Sigmoid colon (tissue), 7 donors: ENCODE measurements at places on chromosomes 4 and X. TPM values are rescaled to one million over a fixed set of nuclear protein-coding genes. Genes with fewer than 3 reads are reported as not detected.

GRCh38 chr4:123856689-123857545 is 460.3 kb downstream of the SPRY1 start:
- H3K4me1 ChIP-seq = no peaks in the 10 kb centered on the region

DNA sequence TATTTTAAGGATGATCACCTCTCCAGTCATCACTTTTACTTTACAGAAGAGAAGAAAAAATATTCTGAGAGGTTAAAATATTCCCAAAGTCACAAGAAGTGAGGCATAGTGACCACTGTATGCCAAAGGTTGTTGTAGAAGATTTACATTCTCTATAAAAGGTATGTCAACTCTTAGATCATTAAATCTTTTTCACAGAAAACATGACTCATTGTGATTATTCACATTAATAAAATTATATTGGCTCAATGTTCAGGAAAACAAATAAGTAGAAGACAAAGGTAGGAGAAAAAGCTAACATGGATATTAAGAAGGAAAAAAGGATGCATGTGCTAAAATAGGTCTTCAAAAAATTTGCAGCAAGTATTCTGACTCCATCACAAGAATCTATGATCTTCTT is 82.0 kb downstream of the ADAMTS3 start:
- no peaks in the 10 kb centered on the region for H3K27me3 ChIP-seq
- no peak overlapping the region for H3K4me3 ChIP-seq
- DNase-seq = no peak

- no peaks in the 10 kb centered on the region for H3K36me3 ChIP-seq
- H3K27ac ChIP-seq = no peak overlapping the region
- H3K27me3 ChIP-seq = no peaks in the 10 kb centered on the region
- no peak overlapping the region for H3K4me3 ChIP-seq
- no peak for DNase-seq
Observed at GRCh38 chrX:104400387-104400786, 145.7 kb upstream of the ESX1 start.

DNA sequence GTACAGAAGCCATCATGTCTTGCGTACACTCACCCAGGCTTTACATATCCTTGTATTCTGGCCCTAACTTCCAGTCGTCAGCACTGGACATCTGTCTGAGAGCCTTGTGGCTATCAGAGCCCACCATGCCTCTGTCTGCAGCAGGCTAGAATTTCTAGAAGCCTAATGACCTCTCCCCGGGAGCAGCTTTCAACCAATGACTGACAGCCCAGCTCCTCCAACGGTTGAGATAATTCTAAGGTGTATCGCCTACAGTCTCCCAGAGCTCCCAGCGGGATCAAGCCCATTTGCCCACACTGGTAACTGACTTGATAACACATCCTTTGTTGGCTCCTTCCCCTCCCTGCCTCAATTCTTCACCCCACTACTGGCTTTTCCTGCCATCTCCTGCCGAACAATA is 562.8 kb downstream of the BCOR start:
- no peak overlapping the region for H3K4me3 ChIP-seq
- DNase-seq = no peak
- H3K4me1 ChIP-seq = no peaks in the 10 kb centered on the region
- no peaks in the 10 kb centered on the region for H3K36me3 ChIP-seq
- H3K27ac ChIP-seq = no peak overlapping the region

DNA sequence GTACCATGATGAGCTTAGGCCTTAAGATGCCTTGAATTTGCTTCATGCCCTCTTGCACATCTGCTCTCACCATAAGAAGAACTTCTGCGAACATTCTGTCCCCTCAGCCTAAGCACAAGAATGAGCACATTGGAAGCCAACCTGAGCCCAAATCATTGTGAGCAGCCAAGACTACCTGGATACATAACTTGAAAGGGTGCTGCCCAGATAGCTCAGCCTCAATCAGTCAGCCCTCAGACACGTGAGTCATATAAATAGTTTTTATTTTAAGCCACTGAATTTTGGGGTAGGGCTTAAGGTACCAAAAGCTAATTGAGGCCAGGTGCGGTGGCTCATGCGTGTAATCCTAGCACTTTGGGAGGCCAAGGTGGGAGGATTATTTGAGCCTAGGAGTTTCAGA is 27.5 kb upstream of the BBS12 start:
- H3K4me3 ChIP-seq = no peak overlapping the region
- no peaks in the 10 kb centered on the region for H3K36me3 ChIP-seq
- no peaks in the 10 kb centered on the region for H3K4me1 ChIP-seq
- H3K27me3 ChIP-seq = no peaks in the 10 kb centered on the region
- no peak overlapping the region for H3K27ac ChIP-seq
- no peak for DNase-seq

- DNase-seq = peak; percentile 93
- H3K4me1 ChIP-seq = no peaks in the 10 kb centered on the region
- H3K27ac ChIP-seq = peak within 1 kb of the TSS; percentile 95
- no peaks in the 10 kb centered on the region for H3K36me3 ChIP-seq
- no peaks in the 10 kb centered on the region for H3K27me3 ChIP-seq
Observed at GRCh38 chrX:135520553-135521404, at the start of gene INTS6L. Gene INTS6L (plus strand): TSS chrX:135520660. CDS start chrX:135520993, 333 bp downstream.

DNA sequence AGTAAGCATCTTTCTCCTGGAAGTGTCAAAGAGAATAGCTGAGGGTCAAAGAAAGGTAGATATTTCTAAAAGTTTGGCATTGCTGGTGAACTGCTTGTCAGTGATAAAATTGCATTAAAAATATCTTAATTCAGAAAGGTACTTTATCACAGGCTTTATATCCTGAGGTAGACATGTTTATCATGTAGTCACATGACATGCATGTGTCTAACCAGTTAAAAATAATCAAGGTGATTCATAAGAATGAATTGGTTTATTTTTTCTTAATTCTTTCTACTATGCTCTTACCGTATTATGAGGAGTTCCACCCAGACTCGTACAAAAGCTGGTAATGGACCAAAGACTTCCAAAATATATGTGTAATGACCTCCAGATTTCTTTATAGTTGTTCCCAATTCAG is 6.1 kb downstream of the SLC7A11 start:
- H3K27ac ChIP-seq = no peak overlapping the region
- no peak for DNase-seq
- H3K27me3 ChIP-seq = no peaks in the 10 kb centered on the region
- no peaks in the 10 kb centered on the region for H3K4me1 ChIP-seq
- no peak overlapping the region for H3K4me3 ChIP-seq

The TRIM2 gene
- polyA plus RNA-seq = 26.8 TPM

The PPP1R2C gene
- polyA plus RNA-seq = not detected

The PHEX gene
- polyA plus RNA-seq = 0.17 TPM

The GAB3 gene
- polyA plus RNA-seq = 0.60 TPM

The FBXW7 gene
- 8.7 TPM for polyA plus RNA-seq

The TMPRSS11D gene
- not detected for polyA plus RNA-seq

The MTNR1A gene
- not detected for polyA plus RNA-seq
